ENCODE measurements at places on chromosomes 6 and 20. TPM values are rescaled to one million over a fixed set of nuclear protein-coding genes. Genes with fewer than 3 reads are reported as not detected.

The ENTPD6 gene
- 42.1 TPM for polyA plus RNA-seq

The SLC35F1 gene
- not detected for polyA plus RNA-seq

The SAMD5 gene
- not detected for polyA plus RNA-seq

The STMN3 gene
- 18.9 TPM for polyA plus RNA-seq

The KCNK5 gene
- polyA plus RNA-seq, result 0.17 TPM

The MAP3K7 gene
- 24.1 TPM for polyA plus RNA-seq
